Neural crest cell (in vitro differentiated cells): ENCODE measurements at places on chromosomes 5 and 9. TPM values are rescaled to one million over a fixed set of nuclear protein-coding genes. Genes with fewer than 3 reads are reported as not detected.

- no peak for DNase-seq
Measured at GRCh38 chr9:116267021-116267420, 113.4 kb downstream of the PAPPA start.

Gene RUSC2
- total RNA-seq: 17.4 and 20.1 TPM in 2 replicates

GRCh38 chr5:129499208-129499852 is 39.2 kb downstream of the ADAMTS19 start:
- no peak for DNase-seq

Gene BARX1
- total RNA-seq: 0.23 TPM in 1 of 2 replicates, not detected in the other

DNA sequence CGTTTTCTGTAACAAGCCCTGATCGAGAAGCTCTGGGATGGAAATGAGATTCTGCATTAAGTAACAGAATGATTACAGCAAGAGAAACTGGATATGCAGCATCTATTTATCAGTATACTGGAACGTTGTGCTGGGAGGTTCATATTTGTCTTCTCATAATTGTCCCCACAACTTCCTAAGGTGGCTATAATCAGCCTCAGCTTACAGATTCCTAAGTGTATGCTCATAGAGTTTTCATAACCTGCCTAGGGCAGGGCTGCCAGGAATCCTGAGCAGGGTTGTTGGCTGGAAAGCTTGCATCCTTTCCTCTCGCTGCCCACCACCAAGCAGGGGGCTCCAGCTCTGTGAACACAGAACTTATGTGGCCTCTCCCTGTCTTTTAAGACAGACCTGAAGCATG is 70.2 kb downstream of the FNBP1 start:
- no peak for DNase-seq

DNA sequence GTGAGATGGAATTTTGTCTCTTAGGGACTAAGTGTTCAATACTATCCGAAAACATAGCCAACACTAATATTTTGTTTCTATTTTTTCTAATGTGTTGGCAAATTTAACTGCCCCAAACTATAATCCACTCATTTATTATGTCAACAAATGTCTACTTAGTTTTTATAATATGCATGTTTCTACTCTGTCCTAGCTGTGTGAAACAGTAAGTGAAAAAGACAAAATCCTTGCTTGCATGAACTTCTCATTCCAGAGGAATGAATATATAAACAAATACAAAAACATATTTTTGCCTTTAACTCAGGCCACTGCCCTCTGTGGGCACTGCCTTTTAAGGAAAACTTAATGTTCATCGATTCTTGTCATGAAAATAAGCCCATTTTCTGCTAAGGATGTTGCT is 1275.4 kb upstream of the CDH18 start:
- no peak for DNase-seq

- no peak for DNase-seq
Measured at GRCh38 chr5:7576023-7576715, 180.2 kb downstream of the ADCY2 start.

- DNase-seq: peak; percentile 3
Measured at GRCh38 chr9:88387036-88387551, 1.1 kb upstream of the SPIN1 start.

DNA sequence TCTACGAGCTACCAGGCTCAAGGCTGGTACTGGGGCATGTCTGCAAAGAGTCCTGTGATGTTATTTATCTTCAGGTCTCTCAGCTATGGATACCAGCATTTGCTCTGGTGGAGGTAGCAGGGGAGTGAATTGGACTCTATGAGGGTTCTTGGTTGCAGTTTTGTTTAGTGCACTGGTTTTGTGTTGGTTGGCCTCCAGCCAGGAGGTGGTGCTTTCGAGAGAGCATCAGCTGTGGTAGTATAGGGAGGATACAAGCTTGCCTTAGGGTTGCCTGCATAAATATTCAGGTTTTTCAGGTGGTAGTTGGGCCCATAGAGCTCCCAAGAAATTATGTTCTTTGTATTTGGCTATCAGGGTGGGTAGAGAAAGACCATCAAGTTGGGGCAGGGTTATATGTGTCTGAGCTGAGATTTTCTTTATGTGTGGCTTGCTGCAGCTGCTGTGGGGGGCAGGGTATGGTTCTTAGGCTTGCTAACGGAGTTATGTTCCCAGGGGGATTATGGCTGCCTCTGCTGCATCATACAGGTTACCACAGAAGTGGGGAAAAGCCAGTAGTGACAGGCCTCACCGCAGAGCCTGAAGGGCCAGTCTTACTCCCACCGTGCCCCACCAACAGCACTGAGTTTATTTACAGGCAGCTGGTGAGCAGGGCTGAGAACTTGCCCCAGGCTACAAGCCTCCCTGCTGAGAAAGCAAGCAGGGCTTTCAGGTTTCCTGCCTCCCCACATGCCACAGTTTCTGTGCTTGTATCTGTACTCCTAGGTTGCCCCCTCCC is 9.7 kb upstream of the RIOK2 start:
- DNase-seq: no peak

Gene PPP1R2B
- total RNA-seq: not detected in 2 replicates

- no peak for DNase-seq
Measured at GRCh38 chr5:154262342-154262741, 71.8 kb downstream of the GALNT10 start.
